Stimulated activated CD4-positive, alpha-beta T cell treated with anti-CD3 and anti-CD28 coated beads, Interleukin-1b, Interleukin-23, amount 100 ng/mL, for 48 hours (primary cell): ENCODE measurements at places on chromosomes 3 and 15.

- no peak for DNase-seq
These were observed 282.3 kb upstream of the TBL1XR1 start for GRCh38 chr3:177479630-177480029.

GRCh38 chr3:130857336-130858026, 36.4 kb upstream of the ATP2C1 start:
- DNase-seq, result no peak

DNA sequence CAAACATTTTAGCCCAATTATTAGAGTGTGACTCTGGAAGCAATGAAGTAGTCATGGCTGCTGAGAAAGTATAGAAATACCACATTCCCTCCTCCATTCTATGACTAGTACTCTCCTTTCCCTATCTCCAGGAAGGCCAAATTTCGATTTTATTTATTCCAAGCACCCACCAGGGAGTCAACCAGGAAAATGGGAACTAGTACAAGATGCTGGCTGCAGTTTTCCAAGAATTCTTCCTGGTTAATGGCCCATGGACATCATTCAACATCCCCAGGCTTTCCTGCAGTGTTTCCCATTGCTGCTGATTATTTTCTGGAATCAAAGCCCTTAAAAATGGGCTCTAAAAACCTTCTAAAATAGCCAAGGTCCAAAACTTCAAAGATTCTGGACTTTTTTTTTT, 247.9 kb upstream of the STT3B start:
- no peak for DNase-seq

GRCh38 chr3:126389112-126389793, 5.5 kb upstream of the CFAP100 start:
- peak; percentile 40 for DNase-seq

DNA sequence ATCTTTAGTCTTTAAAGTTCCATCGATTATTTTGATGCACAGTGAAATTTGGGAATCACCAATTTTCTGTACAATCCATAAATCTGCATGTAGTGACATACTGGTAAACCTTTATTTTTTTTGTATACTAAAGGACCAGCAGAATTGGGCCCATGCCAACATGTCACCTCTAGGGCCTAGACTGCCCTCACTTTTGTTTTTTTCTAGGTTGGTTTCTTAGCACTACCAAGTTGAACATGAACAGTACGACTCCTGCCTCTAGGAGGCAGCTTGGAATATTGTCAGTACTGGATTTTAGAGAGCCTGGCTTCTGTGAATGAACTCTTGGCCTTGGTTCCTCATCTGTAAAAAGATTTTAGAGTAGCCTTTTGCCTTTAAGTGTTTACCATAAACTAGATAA, 32.3 kb downstream of the NKIRAS1 start:
- no peak for DNase-seq

DNA sequence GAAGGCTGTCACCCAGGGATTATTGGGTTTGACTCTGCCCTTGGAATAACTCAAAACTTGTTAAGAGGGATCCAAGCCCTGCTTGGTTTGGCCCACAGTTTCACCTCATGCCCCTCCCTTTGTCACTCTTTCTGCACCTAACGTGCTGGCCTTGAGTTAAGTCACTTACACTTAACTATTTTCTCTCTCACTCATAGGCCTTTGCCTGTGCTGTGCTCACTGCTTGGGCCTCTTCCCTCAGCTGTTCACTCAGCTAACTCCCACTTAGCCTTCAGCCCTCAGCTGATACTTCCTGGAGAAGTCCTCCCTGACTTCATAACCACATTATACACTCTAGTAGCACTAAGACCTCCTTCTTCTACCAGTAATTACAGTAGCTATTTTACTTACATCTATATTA, 133.3 kb downstream of the CMSS1 start:
- DNase-seq, result no peak

- no peak for DNase-seq
These were observed 184.4 kb downstream of the RORA start for GRCh38 chr15:61044723-61045122.

- DNase-seq, result peak; percentile 24
These were observed 131.7 kb downstream of the TNIK start for GRCh38 chr3:171328419-171329082.

DNA sequence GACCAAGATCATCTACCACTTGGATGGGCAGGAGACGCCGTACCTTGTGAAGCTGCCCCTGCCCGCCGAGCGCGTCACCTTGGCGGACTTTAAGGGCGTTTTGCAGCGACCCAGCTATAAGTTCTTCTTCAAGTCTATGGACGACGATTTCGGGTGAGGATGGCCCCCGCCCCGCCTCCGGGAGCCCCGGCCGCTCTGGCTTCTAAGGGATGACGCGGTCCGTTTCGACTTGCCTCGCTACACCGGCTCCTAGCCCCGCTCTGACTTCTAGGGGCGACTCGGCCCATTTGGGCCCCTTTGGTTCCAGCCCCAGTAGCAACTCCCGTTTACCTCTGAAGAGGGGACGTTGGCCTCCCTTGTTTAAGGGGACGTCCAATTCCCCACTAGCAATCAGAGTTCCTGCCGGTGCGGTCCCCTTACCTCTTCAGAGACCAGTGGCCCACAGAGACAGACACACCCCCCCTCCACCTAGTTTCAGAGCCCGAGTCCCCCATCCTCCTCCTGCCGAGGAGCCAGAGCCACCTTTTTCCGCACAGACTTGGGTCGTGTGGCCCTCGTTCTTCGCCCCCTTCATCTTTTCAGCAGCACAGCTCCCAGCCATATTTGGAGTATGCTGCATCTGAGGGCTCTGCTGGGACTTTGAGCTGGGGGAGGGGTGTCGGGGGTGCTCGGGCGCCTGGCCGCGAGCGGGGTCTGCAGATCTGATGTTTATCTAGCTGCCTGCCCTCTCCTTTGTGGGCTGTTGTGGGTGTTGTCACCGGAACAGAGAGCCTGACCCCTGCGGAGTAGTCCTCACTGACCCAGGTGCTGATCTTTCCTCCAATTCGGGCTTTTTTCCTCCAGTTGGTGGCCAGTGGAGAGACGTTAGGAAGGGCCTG, 706 bp downstream of the DVL3 start:
- DNase-seq, result peak; percentile 52

GRCh38 chr15:69100821-69101220, 59.6 kb upstream of the GLCE start:
- DNase-seq, result no peak

DNA sequence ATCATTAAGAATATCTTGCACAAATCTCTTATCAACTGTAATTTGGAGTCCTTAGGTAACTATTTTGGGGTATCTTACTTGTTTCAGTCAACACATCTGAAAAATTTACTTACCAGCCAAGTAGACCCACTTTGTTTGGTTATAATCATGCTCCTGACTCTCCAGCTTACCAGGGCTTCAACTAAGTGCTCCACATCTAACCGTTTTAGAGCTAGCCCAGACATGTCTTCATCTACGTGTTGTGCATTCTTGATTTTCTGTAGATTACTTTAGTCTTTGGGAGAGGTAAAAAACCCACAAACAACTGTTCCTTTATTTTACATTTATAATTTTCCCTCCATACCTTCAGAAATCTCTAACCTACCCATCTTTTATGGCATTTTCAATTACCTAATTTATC, 17.2 kb downstream of the EAF2 start:
- DNase-seq, result no peak

GRCh38 chr3:72129501-72130094, 344.6 kb upstream of the PROK2 start:
- DNase-seq, result no peak

- no peak for DNase-seq
These were observed 296.5 kb downstream of the SLC9A9 start for GRCh38 chr3:143551761-143552160.

- DNase-seq, result no peak
These were observed 3.1 kb downstream of the STAG1 start for GRCh38 chr3:136749091-136749490.

GRCh38 chr15:78193731-78194567, 40.4 kb downstream of the ACSBG1 start:
- no peak for DNase-seq

DNA sequence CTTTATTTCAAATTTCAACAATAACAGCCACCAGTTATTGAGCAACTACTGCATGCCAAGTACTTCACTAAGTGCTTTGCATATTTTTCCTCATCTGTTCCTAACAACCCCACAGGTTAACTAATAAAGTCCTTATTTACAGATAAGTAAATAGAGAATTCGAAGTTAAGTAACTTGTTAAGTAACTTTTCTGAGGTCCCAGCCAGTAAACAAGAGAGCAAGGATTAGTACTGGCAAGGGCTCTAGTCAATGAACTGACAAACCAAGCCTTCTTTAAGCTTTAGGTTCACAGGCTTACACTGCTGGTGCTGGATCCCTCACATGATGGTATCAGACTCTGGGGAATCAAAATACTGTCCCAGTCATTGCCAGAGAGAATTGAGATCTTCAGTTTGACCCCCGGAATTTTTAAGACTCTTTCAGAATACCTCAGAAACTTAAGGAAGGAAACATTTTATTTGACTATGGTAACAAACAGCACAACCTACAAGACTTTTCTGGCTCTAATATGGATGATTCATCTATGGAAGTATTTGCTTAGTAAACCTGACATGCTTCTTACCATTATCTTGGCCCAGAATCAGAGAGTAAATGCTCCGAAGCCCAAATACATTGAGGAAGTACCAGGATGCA, 16.5 kb downstream of the EMC3 start:
- no peak for DNase-seq

DNA sequence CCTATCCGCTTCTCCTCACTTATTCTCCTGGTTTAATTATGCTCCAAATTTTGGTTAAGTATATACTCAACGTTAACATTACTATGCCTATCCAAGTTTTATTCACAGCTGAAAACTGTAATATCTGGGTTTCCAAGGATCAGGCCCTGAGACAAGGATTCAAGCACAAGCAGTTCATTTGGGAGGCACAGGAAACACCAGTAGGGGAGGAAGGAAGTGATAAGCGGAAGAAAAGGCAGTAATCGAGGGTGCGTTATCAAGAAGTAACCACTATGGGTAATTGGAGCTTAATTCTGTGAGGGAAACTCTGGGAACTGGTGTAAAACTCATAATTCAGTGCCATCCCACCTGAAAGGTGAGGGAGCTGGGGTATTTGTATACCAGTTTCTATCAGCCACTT, 120.3 kb downstream of the KCNAB1 start:
- DNase-seq, result no peak

- DNase-seq, result no peak
These were observed 26.0 kb downstream of the SYNM start for GRCh38 chr15:99130765-99131440.
